ENCODE measurements at places on chromosomes 11 and 22.

- DNase-seq, result no peak
These were observed 50.1 kb downstream of the FBLN1 start for GRCh38 chr22:45552580-45553350.

GRCh38 chr11:47270331-47271271 is 668 bp downstream of the MADD start:
- no peak for DNase-seq

GRCh38 chr11:112773264-112773663 is 188.0 kb upstream of the NCAM1 start:
- DNase-seq, result no peak

- DNase-seq, result no peak
These were observed 34.3 kb upstream of the PRODH start for GRCh38 chr22:18970176-18970947.

GRCh38 chr11:48169717-48170116 is 46.9 kb upstream of the OR4B1 start:
- DNase-seq, result no peak

DNA sequence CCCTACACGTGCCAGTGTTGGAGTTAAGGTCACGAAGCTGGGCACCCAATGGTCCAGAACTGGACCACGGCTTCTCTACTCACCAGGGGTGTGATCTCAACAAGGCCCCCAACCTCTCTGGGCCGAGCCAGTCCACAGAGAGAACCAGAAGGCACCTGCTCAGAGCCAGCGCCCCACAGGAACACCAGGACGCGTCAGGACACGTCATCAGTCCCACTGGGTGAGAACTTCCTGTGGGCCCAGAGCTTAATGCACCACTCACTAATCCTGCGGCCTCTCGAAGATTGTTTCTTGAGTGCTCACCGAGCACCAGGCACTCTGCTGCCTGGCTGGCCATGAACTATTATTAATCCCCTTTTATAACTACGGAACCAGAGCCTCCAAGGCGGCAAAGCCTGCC is 10.1 kb downstream of the PHF21B start:
- DNase-seq, result no peak

- DNase-seq, result no peak
These were observed 51.7 kb upstream of the PAK1 start for GRCh38 chr11:77525455-77526091.

GRCh38 chr11:128872594-128872993 is 5.5 kb upstream of the KCNJ1 start:
- DNase-seq, result no peak

- DNase-seq, result no peak
These were observed 20.0 kb downstream of the PATE3 start for GRCh38 chr11:125807909-125808308.

Data from stimulated activated CD4-positive, alpha-beta T cell treated with anti-CD3 and anti-CD28 coated beads, TNF-alpha, amount 100 ng/mL, for 1 hour (primary cell).